NCI-H510A (cell line): ENCODE measurements at places on chromosomes 11 and 22.

DNA sequence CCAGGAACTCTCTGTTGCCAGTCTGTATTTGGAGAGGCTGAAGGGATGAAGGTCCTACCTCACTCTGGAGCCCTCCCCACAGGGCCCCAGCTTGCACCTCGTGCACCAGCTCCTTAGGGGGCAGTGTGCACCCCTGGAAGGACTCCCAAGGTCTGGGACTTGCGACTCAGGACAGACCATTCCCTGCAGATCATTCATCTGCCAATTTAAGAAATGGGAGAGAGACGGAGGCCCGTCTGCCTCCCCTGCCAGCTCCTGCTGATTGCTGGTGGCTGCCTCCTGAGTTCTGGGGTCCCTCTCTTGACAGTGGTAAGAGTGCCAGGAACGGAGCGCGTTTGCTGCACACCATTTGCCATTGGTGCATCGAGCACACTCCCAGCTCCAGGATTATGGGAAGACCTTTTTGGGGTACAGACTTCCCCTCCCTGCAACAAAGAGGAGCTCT, 27.4 kb upstream of the MALAT1 start:
- no peak for DNase-seq

GRCh38 chr22:40595497-40596234, 40.9 kb downstream of the MRTFA start:
- DNase-seq, result no peak

GRCh38 chr22:16962501-16962900, 45.5 kb downstream of the GAB4 start:
- no peak for DNase-seq

- no peak for DNase-seq
Measured at GRCh38 chr11:77455740-77456139, 18.2 kb downstream of the PAK1 start.

DNA sequence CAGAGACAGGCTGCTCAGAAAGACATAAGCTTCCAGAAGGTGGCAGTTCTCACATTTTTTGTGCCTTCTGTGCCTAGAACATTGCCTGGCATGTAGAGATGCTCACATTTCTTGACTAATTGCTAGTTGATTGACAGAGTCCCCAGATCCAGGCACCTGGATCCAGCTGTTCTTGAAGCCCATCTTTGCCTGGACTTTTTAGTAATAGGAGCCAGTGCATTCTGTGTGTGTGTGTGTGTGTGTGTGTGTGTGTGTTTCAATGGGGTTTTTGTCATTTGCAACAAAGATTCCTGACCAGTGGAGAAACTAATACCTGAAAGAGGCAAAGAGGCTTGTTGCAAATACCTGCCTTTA, 15.1 kb downstream of the MRGPRF start:
- no peak for DNase-seq

DNA sequence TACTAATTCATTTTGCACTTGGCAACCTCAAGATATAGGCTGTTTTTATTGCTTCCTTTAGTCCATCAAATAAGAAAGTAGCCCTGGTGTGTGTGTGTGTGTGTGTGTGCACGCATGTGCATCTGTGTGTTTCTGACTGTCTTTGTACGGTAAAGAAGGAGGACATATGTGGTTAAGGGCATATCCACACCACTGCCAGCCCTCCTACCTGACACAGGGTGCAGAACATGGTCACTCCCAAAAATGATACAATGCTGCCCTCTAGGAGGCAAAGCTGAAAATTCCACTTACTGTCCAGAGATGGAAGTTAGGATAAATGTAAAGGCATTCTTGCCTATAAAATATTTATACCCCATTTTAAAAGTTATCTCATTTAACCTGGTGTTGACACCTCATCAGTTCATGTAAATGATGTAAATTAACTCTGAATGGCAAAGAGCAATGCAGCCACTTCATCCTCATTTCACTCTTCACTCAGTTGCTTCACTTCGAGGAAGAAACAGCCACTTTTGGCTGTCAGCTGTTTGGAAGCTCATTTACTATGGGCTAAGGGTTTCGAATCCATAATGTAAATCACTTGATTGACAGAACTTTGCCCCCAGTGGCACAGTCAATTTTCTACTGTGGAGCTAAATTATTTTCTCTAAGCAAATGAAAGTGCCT, 83.1 kb upstream of the MTNR1B start:
- peak; percentile 65 for DNase-seq

DNA sequence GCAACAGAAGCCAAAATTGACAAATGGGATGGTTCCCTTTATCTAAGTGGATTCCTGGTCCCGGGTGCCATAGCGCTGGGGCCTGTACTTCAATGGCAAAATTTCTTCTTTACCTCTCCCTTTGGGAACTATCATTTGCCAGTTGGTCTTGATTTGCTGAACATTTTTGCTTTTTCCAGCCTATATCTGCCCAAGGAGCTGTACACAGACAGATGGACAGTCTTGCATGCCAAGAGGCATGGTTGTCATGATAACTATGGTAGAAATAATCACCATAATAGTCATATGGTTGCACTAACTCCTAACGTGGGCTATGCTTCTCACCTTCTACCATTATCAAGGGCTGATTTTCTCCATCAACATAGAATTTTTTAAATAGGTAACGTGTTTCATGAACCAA, 1030.9 kb downstream of the OPCML start:
- DNase-seq, result no peak

DNA sequence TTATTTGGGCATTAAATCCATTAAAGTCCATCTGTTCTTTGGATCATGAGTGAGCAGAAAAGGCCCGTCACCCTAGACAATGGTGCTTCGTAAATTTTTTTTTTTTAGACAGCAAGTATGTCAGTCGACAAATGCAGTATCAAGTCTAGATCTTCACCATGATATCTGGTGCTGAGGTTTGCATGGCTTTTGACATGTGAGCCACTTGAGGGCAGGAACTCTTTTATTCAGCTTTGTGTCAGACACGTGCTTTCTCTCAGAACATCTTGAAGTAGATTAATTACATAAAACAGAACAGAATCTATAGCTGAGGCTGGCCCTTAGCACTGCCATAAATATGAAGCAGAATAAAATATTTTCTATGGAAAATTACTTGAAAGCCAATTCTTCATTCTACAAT, 62.9 kb upstream of the CARD18 start:
- DNase-seq, result no peak

DNA sequence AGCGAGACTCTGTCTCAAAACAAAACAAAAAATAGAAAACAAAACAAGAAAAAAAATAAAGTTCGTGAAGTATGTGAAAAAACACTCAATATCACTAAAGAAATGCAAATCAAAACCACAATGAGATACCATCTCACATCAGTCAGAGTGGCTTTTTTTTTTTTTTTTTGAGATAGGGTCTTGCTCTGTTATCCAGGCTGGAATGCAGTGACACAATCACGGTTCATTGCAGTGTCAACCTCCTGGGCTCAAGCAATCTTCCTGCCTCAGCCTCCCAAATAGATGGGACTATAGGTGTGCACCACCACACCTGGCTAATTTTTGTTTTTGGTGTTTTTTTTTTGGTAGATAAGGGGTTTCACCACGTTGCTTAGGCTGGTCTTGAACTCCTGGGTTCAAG, 37.5 kb downstream of the ATG16L2 start:
- no peak for DNase-seq

- DNase-seq, result no peak
Measured at GRCh38 chr22:26821854-26822253, 164.5 kb downstream of the MIAT start.

GRCh38 chr11:65491614-65492386, 7.0 kb upstream of the MALAT1 start:
- peak; percentile 88 for DNase-seq

DNA sequence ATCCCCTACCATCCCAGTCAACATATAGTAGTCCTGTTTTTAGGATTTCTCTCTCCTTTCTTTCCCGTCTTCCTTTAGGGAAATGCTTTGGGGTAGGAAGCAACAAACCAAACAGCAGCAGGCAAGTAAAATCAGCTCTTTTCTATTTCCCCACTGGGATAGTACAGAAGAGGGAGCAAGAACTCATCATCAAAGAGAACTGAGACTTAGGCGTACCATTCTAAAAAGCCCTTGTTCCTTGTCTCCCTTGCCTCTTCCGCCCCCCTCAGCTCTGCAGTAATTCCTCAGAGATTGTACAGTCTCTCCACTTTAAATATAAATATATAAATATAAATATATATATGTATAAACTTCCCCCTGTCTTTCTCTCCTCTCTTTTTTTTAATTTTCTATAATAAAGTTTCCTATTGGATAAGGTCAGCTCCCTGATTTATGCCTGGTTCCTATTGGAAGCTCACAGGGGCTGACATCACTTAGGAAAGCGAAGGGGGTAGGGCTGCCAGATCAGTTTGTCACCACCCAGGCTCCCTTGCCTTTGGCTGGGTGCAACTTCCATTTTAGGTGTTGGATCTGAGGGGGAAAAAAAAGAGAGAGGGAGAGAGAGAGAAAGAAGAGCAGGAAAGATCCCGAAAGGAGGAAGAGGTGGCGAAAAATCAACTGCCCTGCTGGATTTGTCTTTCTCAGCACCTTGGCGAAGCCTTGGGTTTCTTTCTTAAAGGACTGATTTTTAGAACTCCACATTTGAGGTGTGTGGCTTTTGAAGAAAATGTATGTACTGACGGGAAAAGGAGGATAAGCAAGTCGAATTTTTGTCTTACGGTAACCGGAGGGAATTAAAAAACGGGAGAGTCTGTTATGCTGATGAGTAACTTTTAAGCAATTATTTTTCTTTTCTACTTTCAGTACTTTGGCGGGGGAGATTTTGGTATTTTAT, at the start of gene CTNND1:
Gene CTNND1, plus strand, starts transcription at position 502 of the 934 bp plus-strand sequence. CDS start 29,677 bp downstream, outside the sequence.
- peak; percentile 89 for DNase-seq

DNA sequence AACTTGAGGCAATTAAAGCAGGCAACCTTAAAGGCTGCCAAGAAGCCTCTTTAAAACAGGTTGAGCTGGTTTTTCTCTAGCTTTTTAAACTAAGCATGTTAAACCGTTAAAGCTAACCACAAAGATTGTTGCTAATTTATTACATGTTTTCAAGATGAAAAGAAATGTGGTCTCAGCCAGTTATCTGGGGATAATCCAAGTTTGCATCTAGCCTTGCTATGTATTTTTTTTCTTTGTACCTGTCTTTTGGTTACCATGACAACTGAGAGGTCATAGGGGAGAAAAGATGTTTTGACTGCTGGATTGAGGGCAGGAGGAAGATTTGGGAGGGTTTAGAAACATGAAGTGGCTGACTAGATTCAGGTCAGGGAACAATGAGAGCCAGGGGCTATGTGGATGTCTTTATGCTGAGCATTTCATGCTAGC, 19.2 kb upstream of the PGM2L1 start:
- DNase-seq, result peak; percentile 48

- no peak for DNase-seq
Measured at GRCh38 chr11:110777775-110778174, 65.5 kb upstream of the ARHGAP20 start.

DNA sequence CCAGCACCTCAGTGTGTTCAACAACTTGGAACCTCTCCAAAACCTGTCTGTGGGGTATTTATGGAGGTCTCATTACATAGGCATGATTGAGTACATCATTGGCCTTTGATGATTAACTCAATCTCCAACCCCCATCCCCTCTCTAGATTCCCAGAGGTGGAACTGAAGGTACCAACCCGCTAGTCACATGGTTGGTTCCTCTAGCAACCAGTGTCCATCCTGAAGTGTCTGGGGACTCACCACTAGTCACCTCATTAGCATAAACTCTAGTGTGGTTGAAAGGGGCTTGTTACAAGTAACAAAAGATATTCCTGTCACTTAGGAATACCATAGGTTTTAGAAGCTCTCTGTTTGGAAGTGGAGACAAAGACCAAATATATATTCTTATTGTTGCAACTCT, 40.3 kb downstream of the SIK2 start:
- no peak for DNase-seq

- no peak for DNase-seq
Measured at GRCh38 chr11:81255895-81256294, 1477.8 kb downstream of the FAM181B start.

DNA sequence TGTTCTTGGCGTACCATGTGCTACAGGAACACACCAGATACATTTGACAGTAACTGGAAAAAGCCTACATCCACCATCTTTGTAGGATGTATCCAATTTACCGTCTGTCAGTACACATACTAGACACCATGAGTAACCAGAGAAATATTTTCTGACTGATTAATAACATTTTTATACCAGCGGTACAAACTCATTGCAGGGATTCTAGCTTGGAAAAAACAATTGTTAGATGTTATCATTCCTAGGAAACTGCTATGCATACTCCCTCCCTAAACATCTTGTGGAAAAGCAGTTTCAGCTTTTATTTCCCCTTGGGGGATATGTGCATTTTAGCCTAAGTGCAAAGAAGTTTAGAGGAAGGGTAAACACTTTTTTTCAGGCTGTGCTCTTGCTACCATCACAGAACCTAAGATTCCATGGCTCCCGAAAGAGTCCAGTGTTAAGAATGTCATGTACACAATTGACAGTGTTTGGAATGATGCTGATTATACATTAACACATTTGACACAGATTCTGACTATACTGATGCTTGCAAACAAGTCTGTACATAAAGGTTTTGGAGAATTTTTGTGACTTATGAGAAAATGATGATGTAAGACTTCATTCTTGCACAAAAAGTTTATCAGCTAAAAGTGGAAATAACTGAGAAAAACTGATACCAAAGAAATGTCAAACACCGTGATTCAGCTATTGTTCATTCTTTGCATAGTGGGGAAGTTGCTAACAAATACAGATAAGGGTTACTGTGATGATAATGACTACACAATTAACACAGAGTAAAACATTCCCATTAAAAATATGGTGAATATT, 23.7 kb downstream of the NCF4 start:
- DNase-seq, result no peak

DNA sequence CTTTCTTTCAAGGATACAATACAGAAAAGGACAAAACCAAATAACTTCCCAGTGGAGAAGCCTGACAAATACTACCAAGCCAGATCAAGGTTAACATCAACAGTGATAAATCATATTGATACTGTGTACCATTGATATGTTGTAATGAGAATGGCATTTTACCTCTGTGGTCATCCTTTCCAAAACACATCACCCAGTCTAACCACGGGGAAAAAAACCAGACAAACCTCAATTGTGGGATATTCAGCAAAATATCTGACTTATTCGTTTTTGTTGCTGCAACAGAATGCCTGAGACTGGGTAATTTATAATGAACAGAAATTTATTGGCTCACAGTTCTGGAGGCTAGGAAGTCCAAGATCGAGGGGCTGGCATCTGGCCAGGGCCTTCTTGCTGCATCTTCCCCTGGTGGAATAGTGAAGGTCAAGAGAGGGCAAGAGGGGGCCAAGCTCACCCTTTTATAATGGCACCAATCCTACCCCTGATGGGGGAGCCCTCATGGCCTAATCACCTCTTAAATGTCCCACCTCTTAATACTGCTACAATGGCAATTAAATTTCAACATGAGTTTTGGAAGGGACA, 66.1 kb downstream of the FAM76B start:
- DNase-seq, result no peak

DNA sequence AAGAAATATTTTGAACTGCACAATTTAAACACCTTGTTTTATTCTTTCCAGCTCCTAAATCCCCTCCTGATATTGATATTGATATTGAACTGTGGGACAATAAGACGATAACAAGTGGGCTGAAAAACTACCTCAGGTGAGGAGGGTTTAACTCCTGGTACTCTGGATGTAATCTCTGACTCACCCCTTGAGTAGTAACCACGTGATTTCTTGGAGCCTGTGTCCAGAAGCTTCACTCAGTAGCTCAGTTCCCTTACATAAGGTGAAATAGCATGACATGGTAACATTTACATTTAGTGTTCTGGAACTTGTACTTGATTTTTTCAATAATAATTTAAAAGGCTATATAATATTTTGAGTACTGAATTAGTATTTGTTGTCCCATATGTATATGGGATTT, 168.0 kb downstream of the PGR start:
- DNase-seq, result no peak
